Hypothalamus (tissue), 51 donors: ENCODE measurements at places on chromosomes 7 and 10.

GRCh38 chr7:141641876-141642275, 60.1 kb downstream of the DENND11 start:
- DNase-seq = no peak

- no peak for DNase-seq
Observed at GRCh38 chr10:5604961-5605360, 61.4 kb downstream of the ASB13 start.

- no peak for DNase-seq
Observed at GRCh38 chr7:101856473-101857357, 39.3 kb downstream of the CUX1 start.

GRCh38 chr7:47792521-47793121, 155.6 kb downstream of the PKD1L1 start:
- DNase-seq = no peak

DNA sequence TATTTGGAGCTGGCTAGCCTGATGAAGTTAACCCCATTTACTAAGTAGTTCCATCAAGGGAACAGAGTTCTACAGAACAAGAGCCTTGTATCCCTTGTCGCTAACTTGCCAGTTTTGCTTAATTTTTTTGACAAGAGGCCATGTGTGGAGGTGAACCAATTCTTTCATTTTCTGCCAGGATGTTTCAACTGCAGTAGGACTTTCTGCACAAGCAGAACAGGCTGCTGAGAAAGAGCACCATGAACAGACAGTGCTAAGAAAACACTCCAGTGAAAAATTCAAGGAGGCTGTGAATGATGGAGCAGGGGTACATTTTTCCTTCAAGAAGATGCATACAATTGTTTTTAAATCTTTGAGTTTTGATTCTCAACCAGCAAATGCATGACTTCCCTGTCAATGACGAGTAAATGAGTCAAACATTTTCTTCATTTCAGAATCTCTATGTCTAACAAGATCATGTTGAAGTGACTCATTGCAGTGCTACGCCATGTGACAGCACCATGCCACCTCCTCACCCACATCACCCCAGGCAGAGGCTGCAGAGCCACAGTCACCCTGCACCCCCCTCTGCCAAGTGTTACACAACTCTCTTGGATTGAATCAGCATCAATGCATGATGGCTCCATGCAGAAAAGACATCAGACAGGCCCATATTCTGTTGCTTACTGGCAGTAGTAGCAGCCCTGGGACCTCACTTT, 193.1 kb downstream of the COBL start:
- DNase-seq = peak; percentile 36

GRCh38 chr7:77838929-77839491, 40.4 kb downstream of the PHTF2 start:
- no peak for DNase-seq
